ENCODE measurements at places on chromosomes 16 and 17.

DNA sequence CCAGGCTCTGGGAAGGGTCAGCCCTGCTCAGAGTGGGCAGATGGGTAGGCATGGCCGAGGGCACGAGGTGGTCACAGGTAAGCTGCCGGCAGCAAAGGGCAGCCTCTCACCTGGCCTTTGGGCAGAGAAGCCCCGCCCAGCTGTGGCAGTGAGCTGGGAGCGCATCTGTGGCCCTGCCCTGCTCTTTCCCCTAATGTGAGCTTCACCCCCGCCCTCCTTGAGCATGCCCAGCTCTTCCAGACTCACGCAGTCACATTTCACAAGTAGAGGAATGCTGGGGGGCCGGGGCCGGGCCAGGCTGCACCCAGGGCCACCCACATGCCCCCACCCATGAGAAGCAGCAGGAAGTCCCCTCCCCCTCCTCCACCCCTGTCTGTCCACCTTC is 40.7 kb upstream of the SLC38A10 start:
- no peak for DNase-seq

DNA sequence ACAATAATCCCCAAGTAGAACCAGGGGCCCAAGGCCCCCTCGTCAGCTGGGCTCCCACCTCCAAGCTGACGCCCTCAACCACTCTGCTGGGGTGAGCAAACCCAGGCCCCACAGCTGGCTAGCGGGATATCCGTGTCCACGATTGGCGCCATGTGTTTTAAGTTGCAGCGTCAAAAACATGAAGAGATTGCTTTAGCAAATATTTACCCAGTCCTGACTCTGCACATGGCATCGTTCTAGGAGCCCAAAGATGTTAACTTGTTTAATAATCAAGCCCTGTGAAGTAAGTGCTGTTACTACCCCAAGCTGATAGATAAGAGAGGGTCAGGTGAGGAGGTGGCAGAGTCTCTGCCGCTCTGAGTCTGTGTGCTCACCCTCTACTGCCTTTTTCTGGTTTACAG is 344 bp upstream of the SEPTIN12 start:
- DNase-seq, result no peak

GRCh38 chr17:48671697-48672171 is 45.6 kb upstream of the HOXB9 start:
- peak; percentile 49 for DNase-seq

GRCh38 chr17:20280851-20281250 is 186.5 kb downstream of the LGALS9B start:
- DNase-seq, result no peak

- no peak for DNase-seq
These were observed 52.3 kb downstream of the NT5M start for GRCh38 chr17:17355426-17355825.

DNA sequence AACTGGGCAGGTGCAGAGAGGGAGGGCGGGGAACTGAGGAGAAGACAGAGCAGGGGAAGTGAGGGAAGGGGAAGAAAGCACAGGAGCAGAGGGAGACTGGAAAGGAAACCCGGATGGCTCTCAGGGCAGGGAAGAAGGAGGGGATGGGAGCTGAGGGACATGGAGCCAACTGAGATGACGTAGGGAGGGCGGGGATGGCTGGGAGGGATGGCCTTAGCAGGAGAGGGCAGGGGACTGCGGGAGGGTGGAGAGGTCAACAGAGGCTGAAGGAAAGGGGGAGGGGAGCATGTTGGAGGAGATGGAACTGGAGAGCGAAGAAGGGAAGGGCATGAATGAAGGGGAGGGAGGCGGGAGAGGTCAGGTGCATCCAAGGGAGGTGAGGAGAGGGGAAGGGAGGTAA is 81.9 kb downstream of the KCNJ12 start:
- no peak for DNase-seq

- DNase-seq, result no peak
These were observed 1.4 kb upstream of the MYOCD start for GRCh38 chr17:12664252-12664651.
